ENCODE measurements at places on chromosomes 1 and 21.

DNA sequence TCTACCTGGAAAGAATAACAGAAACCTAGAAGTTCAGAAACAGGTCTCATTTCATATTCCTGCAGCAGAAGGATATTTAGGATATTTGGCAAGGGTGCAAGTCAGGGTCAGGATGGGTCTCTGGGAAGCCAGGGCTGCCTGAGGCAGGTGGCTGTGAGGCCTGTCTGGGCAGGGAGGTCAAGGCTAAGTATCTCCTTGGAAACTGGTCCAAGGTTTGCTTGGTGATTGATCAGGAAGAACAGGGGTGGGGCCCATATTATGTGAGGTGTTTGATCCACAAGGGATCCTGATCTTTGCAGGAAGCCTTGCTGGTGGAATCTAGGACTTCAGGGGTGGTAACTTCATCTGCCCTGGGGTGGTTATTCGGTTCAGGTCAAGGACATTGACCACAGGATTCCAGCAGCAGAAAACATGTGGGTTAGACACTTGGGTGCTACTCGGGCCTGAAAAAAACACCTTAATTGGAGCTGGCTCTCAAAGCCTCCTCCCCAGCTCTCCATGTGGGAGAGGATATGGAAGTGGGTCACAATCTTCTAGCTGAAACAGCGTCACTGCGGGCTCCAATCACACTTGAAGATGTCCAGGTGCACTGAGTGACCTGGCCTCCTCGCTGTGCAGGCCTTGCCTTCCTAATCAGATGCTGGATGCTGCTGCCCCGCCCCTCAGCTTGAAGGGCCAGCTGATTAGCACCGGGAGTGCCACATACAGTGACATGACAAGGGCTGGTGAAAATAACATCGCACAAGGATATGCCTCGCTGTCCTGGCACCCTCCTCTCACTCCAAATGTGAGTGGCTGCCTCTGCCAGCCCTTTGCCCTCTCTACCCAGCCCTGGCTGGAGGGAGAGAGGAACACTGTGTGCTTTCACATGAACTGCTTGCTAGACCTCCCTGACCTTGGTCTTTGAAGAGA, 8.7 kb downstream of the CTNNBIP1 start:
- DNase-seq, result no peak

GRCh38 chr1:40851643-40852042, 10.5 kb downstream of the CITED4 start:
- DNase-seq, result no peak

GRCh38 chr21:35467566-35467965, 418.5 kb upstream of the RUNX1 start:
- no peak for DNase-seq

- no peak for DNase-seq
Observed at GRCh38 chr1:156435545-156436140, 64.9 kb downstream of the MEF2D start.

- no peak for DNase-seq
Observed at GRCh38 chr21:44285138-44285992, at the start of gene AIRE. AIRE (plus strand) TSS chr21:44285876; CDS start chr21:44286007, 131 bp downstream.

Measured in stimulated activated CD8-positive, alpha-beta memory T cell treated with anti-CD3 and anti-CD28 coated beads, Interleukin-15, amount 100 ng/mL, for 1 hour (primary cell).